ENCODE measurements at places on chromosomes 2 and 18.

DNA sequence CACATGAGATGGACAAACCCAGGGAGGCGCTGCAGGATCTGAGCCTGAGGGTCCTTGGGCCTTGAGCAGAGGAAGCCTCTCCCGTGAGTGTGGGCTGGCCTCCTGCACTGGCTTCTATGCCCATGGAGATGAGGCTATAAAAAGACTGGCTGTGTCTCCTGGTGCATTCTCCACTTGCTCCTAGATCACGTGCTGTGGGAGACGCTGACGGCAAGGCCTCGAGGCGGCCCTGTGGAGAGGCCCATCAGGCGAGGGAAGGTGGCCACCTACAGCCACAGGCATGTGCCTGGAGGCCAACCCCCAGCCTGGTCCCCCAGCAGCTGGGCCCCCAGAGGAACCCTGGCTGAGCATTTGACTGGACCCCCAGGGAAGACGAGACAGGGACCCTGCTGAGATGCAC is 198.9 kb downstream of the TWIST2 start:
- DNase-seq, result no peak

DNA sequence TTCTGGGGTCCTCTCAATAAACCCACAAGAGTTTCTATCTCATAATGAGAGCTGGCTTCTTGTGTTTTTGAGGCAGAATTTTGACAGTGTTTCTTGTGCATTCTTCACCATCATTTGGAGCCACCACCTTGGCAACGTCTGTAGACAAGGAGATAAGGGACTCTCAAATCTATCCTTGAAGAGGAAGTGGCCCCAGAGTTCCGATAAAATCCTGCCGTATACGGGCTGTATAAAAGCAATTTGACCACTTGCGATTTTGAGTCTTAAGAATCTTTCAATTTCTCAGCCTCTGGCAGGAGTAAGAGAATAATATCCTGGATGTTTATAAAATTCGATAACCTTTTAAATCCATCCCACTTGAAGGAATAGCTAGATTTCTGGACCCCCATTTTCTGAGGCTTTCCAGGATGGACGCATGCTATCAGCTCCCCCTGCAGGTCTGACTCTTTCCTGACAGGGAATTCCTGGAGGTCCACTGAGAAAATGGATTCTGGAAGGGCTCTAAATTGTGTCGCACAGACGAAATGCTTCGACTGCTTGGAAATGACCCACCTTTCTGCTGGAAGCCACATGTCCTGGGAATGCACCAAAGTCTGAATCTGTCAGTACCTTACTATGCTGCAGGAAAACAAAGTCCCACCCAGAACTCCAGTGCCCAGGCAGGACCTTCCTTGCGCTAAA is 54.1 kb downstream of the E2F6 start:
- DNase-seq, result no peak

DNA sequence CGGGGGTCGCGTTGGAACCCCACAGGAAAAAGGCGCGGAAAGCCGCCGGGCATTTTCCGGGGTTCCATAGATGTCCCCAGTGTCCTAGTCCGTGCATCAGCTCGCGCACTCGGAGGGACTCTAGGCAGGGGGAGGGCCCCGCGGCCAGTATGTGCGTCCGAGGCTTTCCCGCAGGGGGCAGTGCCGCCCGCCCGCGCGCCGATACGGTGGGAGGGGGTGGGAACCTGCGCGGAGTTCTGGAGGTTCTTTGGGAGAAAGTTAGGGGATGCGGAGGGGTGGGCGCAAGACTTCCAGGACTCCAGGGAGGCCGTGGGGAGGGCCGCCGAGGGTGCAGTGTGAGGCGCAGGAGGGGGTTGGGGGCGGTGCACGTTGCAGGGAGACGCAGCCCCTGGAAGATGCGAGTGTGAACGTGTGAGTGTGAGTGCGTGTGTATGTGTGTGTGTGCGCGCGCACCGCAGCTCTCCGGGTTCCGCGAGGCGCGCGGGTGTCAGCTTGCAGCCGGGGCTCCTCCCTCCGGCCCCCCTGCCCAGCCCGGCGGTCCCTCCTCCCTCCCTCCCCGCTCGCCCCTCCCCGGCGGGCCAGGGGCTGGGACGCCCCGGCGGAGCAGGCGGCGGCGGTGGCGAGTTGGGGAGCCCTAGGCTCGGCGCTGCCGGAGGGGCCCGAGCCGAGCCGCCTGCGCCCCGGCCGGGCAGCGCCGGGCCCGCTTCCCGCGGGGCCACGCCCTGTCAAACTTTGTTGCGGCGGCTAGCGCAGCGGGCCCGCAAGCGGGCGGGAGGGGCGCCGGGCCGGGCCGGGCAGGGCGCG is at the start of gene TCF7L1:
Gene TCF7L1 (plus strand): TSS at position 559 of the 804 bp plus-strand sequence. CDS start 293 bp downstream, outside the sequence.
- peak; percentile 99 for DNase-seq

- DNase-seq, result no peak
Observed at GRCh38 chr18:57087644-57088376, 59.1 kb upstream of the BOD1L2 start.

GRCh38 chr18:44938720-44939665 is 258.3 kb downstream of the SETBP1 start:
- DNase-seq, result peak; percentile 78

DNA sequence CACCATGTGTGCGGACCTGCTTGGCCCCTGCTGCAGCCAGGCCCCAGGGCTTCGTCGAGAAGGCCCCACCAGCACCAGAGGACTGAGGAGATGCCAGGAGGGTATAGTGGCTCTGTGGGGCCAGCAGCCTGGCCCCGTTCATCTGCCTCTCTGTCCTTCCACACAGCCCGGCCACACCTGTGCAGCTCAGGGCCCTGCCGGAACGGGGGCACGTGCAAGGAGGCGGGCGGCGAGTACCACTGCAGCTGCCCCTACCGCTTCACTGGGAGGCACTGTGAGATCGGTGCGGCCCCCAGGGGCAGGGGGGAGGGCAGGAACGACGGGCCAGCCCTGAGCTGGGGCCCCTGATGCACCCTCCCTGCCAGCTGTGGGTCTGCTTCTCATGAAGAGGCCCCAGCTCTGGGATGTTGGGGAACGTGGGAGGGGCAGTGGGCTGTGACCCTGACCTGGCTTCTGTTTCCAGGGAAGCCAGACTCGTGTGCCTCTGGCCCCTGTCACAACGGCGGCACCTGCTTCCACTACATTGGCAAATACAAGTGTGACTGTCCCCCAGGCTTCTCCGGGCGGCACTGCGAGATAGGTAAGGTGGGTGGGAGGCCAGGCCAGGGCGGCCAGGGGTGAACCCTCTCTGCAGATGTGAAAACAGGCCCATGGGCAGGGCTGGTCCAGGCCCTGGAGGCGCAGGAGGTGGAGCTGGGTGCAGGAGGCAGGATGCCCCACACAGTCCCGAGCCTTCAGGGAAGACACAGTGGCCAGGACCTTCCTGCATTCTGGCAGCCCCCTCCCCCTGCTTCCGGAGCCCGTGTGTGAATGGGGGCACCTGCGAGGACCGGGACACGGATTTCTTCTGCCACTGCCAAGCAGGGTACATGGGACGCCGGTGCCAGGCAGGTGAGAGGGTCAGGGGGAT is 50.3 kb downstream of the MTERF4 start:
- no peak for DNase-seq

GRCh38 chr2:43879261-43879660 is 40.5 kb downstream of the ABCG8 start:
- DNase-seq, result no peak

DNA sequence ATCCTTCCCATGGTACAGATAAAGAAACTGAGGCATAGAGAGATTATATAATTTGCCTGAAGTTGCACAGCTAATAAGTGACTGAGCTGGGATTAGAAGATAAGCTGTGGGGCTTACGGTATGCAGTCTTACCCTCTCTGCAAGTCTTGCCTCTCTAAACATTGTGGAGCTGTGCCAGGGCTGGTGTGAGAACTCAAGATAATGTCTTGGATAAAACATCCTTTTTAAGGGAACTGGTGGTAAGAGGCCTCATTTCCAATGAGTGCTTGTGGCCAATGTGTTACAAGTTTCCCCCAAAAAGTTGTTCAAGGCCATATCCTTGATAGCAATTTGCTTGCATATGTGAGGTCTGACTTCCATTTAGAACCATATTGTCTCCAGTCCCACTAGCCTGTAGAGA is 84.3 kb upstream of the ETAA1 start:
- DNase-seq, result no peak

DNA sequence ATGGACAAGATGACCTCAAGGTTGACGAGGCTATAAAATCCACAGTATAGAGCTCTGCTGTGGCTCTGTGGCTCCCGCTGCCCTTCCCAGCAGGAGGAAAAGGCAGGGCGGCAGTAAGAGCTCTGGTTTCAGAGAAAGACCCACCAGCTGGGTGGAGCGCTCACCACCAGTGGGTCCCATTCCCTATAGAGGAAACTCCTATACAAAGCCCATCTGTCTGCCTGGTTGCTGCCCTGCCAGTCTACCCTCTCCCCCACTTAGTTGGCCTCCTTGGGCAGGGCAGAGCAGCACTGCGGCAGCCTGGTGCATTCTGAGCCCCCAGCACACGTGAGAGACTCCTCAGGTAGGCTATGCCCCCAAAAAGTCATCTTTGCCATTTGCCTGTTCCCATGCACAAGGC is 26.5 kb downstream of the TNS1 start:
- no peak for DNase-seq

DNA sequence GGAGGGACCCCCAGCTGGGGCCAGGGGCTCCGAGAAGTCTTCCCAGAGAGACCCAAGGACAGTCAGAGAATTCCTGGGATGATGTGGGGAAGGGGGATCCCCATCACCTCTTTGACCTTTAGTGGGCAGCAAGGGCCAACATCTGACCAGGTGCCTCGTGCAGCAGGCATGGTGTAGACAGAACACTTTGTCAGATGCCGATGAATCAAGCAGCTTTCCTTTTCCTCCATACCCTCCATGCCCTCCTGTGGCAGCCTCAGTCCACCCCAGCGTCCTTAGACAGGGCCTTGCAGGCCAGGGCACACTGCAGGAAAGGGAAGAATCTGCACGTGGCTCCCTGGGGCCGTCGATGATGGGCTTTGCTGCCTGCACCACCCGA is 26.3 kb downstream of the GPR55 start:
- no peak for DNase-seq

DNA sequence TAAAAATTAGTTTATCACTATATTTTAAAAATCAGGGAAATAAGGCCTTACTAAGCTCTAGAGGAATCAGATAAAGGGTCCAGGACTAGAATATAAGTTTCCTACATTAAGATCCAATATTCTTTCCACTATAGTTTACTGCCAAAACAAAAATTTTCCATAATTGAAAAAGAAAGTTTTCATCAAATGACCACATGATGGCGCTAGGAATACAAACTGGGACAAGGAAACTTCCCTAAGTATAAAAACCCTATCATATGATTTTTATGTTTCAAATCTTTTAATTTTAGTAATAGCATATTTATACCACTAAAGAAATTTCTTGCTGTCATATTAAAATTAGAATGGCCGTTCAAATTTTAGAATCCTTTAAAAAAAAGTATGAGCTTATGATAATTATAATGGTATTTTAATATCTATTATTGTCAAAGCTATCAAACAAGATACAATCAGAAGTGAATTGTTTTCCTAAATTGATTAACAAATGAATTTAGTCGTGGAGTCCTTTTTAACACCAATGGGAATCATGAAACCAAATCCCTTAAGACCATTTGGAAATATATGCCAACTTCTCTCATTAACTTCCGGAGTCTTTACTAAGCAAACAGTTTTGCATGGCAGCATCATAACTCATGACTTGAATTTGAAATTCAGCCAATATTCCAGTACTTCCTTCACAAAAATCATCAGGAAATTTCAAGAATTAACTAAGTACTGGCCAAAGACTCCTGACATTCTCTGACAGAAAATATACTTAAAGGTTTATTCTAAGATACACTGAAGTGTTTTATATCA is 70.3 kb downstream of the SCN1A start:
- no peak for DNase-seq

- DNase-seq, result no peak
Observed at GRCh38 chr2:170332676-170333402, 154.9 kb downstream of the MYO3B start.

DNA sequence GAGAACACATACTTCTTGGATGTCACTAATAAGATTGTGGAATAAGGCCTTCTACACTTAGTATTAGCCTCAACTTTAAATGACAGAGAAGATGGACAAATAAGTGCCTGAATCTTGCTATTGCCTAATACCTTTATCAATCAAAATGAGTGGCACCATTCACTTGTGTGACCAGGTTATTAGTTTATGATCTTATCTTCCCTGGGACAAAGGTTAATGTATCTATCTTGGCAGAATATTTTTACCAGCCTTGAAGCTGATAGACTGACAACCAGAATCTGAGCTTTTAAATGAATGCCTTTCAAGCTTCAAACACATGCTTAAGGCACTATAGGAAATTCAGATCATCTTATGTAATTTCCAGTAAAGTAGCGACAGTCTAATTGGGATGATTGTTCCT is 202.9 kb downstream of the CCDC85A start:
- DNase-seq, result no peak
